ENCODE measurements at places on chromosomes 13 and 19. TPM values are rescaled to one million over a fixed set of nuclear protein-coding genes. Genes with fewer than 3 reads are reported as not detected.

Gene APC2
- total RNA-seq, result 0.19 TPM

Gene PLPP2
- total RNA-seq, result 9.4 TPM

Gene PABPC3
- under 0.01 TPM for total RNA-seq

Gene CCDC122
- 1.7 TPM for total RNA-seq
